ENCODE measurements at places on chromosomes 5 and 9. TPM values are rescaled to one million over a fixed set of nuclear protein-coding genes. Genes with fewer than 3 reads are reported as not detected.

DNA sequence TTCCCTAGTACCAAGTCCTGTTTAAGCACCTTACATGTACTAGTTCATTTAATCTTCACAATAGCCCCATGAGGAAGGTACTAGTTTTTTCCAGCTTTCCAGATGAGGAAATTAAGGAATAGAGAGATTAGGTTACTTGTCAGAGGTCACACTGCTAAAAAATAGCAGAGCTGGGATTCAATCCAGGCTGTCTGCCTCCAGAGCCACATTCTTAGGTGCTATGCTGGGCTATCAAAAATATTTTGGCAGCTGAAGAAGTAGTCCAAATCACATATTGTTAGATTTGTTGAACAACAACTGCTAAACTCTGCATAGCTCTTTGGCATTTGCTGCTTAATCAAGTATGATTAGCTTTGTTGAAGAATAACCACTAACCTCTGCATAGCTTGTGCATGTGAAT is 591.5 kb upstream of the KLF4 start:
- no peak overlapping the region for H3K4me3 ChIP-seq
- no peaks in the 10 kb centered on the region for H3K36me3 ChIP-seq
- H3K27me3 ChIP-seq: no peaks in the 10 kb centered on the region
- no peak for DNase-seq

The FAM153A gene
- total RNA-seq: 0.57 TPM

The WDR41 gene
- 36.6 TPM for total RNA-seq

DNA sequence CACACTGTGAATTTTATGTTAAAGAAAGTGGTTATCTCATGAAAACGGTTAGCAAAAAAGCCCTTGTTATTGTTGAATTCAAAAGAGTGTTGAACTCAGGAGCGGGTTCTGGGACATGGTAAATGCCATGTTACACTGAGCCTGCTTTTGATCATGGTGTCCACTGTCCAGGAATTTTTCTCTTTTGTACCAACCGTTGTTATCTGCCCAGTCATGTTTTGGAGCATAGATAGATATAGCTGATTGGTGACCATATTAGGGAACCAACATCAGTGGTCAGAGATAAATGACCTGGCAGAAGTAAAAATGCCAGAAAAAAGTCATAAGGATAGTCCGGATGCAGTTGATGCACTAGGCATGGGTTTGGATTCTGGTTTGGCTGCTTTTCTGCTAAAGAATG is 29.3 kb downstream of the DOCK2 start:
- no peaks in the 10 kb centered on the region for H3K27me3 ChIP-seq
- no peaks in the 10 kb centered on the region for H3K4me1 ChIP-seq
- H3K36me3 ChIP-seq: no peaks in the 10 kb centered on the region
- DNase-seq: no peak
- H3K27ac ChIP-seq: no peak overlapping the region

The CFAP157 gene
- not detected for total RNA-seq

- H3K27me3 ChIP-seq: no peaks in the 10 kb centered on the region
- H3K36me3 ChIP-seq: no peaks in the 10 kb centered on the region
These were observed 69.9 kb downstream of the PLPPR1 start for GRCh38 chr9:101098392-101098791.

GRCh38 chr5:127031147-127031862 is 947 bp upstream of the MARCHF3 start:
- DNase-seq: no peak
- peak overlapping the region; percentile 57 for H3K4me3 ChIP-seq
- peaks cover 3% of the 10 kb centered on the region for H3K4me1 ChIP-seq
- H3K27me3 ChIP-seq: no peaks in the 10 kb centered on the region

- DNase-seq: no peak
- no peaks in the 10 kb centered on the region for H3K4me1 ChIP-seq
- no peak overlapping the region for H3K27ac ChIP-seq
- no peaks in the 10 kb centered on the region for H3K36me3 ChIP-seq
- no peak overlapping the region for H3K4me3 ChIP-seq
- no peaks in the 10 kb centered on the region for H3K27me3 ChIP-seq
These were observed 5.2 kb downstream of the F2R start for GRCh38 chr5:76720988-76721569.

DNA sequence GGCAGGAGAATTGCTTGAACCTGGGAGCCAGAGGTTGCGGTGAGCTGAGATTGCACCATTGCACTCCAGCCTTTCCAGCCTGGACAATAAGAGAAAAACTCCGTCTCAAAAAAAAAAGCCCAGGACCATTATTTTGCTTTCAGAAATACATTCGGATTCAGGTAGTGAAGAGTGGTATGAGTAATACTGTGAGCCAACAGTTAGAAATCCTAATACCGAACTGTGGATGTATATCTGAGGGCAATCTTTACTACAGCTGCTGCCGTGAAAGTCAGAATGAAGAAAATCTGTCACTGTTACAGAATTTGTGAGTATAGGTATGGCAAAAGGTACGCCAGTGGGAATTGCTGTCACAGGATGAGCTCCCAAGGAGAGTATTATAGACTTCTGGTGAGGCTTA is 3.4 kb upstream of the CDK7 start:
- DNase-seq: no peak
- H3K27ac ChIP-seq: no peak overlapping the region
- H3K4me1 ChIP-seq: peaks cover 7% of the 10 kb centered on the region
- H3K4me3 ChIP-seq: no peak overlapping the region
- no peaks in the 10 kb centered on the region for H3K27me3 ChIP-seq

DNA sequence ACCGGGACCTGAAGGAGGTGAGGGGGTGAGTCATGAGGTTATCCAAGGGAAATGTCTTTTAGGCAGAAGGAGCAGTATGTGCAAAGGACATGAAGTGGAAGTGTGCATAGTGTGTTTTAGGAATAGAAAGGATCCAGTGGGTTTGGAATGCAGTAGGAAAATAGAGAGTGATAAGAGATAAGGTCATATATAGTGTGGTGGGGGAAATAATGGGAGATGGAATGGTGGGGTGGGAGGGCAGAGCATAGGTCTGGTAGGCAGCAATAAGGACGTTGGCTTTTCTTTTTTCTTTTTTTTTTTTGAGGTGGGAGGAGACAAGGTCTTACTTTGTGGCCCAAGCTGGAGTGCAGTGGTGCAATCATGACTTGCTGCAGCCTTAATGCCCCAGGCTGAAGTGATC is 17.8 kb downstream of the SNX24 start:
- H3K36me3 ChIP-seq: no peaks in the 10 kb centered on the region
- no peak overlapping the region for H3K4me3 ChIP-seq
- H3K27me3 ChIP-seq: no peaks in the 10 kb centered on the region
- H3K4me1 ChIP-seq: no peaks in the 10 kb centered on the region
- no peak overlapping the region for H3K27ac ChIP-seq
- no peak for DNase-seq

GRCh38 chr5:110304176-110304575 is 422.3 kb downstream of the TMEM232 start:
- no peak overlapping the region for H3K4me3 ChIP-seq
- no peaks in the 10 kb centered on the region for H3K27me3 ChIP-seq
- DNase-seq: no peak
- no peak overlapping the region for H3K27ac ChIP-seq

The WHRN gene
- 6.1 TPM for total RNA-seq

- peaks cover 35% of the 10 kb centered on the region for H3K4me1 ChIP-seq
- no peak for DNase-seq
- H3K27me3 ChIP-seq: no peaks in the 10 kb centered on the region
- H3K36me3 ChIP-seq: no peaks in the 10 kb centered on the region
These were observed 49.9 kb downstream of the C9orf152 start for GRCh38 chr9:110157823-110158664.

DNA sequence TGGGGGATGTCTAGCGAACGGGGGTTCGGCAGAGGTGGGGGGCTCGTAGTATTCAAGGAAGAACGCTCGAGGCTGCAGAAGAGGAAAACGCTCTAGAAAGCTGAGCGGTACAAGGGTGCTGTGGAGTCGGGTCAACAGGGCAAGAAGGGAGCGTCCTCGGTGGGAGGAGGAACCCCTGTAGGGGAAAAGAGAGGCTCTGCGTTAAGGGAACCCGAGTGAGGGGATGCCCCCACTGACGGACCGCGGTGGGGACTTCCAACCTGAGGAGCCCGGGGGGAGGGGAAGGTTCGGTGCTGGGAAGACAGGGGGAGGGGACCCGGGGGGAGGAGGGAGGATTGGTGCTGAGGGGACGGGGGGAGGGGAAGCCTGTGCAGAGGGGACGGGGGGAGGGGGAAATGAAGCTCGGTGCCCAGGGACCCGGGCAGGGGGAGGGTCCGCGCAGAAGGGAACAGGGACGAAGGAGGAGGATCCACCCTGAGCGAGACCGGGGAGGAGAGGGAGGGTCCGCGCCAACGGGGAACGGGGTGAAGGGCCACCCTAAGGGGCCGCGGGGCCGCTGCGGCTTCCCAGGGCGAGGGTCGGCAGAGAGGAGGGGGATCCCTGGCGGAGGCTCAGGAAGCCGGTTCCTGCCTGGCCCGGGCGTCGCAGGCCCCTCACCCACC is 621 bp downstream of the NR6A1 start:
- H3K27me3 ChIP-seq: no peaks in the 10 kb centered on the region
- peaks cover 15% of the 10 kb centered on the region for H3K4me1 ChIP-seq
- DNase-seq: no peak
- no peaks in the 10 kb centered on the region for H3K36me3 ChIP-seq
- H3K4me3 ChIP-seq: peak overlapping the region; percentile 81

The ENTPD2 gene
- total RNA-seq: 1.1 TPM

GRCh38 chr9:10704720-10705119 is 91.9 kb upstream of the PTPRD start:
- no peaks in the 10 kb centered on the region for H3K36me3 ChIP-seq
- no peak for DNase-seq
- H3K4me1 ChIP-seq: no peaks in the 10 kb centered on the region
- H3K4me3 ChIP-seq: no peak overlapping the region

GRCh38 chr5:179610109-179610902 is 13.2 kb downstream of the HNRNPH1 start:
- DNase-seq: no peak
- H3K27ac ChIP-seq: peak overlapping the region; percentile 38
- H3K36me3 ChIP-seq: peaks cover 50% of the 10 kb centered on the region

DNA sequence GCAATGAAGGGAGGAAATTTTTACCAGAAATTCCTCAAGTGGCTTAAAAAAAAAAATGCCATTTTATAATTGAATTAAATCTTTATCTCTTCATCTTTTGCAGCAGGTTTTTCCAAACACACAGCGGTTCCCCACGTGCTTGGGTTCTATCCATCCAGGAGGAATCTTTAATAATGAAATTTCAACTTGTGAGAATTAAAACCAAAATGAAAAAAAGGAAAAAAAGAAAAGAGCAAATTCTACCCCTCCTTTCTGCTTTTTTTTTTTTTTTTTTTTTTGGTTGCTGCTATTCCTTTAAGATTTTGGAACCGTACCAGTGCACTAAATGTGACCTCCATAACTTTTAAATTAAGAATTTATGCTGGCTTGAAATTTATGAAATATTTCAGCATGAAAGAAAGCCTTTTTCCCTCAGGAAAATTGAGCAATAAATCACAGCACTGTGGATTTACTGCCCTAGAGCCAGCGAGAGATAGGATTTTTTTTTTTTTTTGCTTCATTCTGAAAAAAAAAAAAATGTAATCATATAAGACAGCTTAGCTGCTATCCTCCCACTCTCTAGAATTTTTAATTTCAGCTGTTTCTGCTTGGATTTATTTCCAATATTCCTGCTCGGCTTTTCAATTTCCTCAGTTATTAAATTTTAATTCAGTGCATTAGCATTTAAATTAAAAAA is 88.5 kb downstream of the ZNF618 start:
- DNase-seq: no peak
- H3K27me3 ChIP-seq: no peaks in the 10 kb centered on the region
- peaks cover 14% of the 10 kb centered on the region for H3K4me1 ChIP-seq
- no peaks in the 10 kb centered on the region for H3K36me3 ChIP-seq

GRCh38 chr5:61200582-61201155 is 38.4 kb upstream of the SMIM15 start:
- no peak overlapping the region for H3K27ac ChIP-seq
- no peaks in the 10 kb centered on the region for H3K4me1 ChIP-seq
- no peak for DNase-seq
- H3K27me3 ChIP-seq: no peaks in the 10 kb centered on the region

GRCh38 chr5:55763746-55764420 is 26.0 kb downstream of the DDX4 start:
- H3K4me3 ChIP-seq: no peak overlapping the region
- no peaks in the 10 kb centered on the region for H3K36me3 ChIP-seq
- no peaks in the 10 kb centered on the region for H3K27me3 ChIP-seq
- H3K4me1 ChIP-seq: no peaks in the 10 kb centered on the region

Data from esophagus squamous epithelium (tissue), 5 donors.